ENCODE measurements at places on chromosomes 5 and 9.

DNA sequence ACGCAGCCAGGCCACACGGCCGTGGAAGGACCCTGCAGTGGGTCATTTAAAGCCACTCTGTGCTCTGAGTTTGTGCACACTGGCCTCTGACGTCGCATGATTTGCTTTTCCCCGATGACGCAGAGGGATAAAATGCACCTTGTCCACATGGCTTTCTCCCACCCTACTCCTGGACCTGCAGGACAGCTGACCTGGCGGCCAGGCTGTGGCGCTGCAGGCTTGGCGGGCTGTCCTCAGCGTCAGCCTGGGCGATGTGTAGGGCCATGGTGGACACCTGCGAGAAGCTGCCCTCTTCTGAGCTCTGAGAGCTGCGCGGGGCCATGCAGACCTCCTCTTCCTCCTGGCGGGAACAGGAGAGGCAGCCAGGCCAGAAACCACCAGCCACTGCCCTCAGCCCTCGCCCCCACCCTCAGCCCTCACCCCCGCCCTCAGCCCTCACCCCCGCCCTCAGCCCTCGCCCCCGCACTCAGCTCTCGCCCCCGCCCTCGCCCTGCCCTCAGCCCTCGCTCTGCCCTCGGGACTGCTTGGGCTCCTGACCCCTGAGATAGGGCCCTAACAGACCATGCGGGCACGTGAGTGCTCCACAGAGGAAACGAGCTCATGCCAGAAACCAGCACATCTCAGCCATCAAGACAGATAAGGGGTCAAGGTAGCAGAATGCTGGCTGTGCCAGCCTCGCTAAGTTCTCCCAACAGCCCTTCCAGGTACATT, 20.0 kb upstream of the SCGB3A1 start:
- no peak for DNase-seq

DNA sequence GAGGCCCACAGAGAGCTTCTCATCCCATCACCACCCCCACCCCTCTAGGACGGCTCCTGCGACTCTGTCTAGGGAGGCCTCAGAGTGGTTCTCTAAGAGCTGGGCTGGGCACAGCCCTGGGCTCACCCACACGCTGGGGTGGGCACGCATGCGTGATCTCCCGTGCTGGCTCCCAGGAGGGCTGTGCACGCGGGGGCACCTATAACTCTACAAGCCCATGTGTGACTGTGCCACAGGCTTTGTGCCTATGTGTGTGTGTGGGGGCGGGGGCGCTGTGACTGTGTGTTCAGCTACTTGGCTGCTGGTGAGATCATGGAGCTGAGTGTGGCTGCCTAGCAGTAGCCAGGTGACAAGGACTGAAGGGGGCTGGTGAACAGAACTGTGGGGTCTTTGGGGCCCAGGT, 32.2 kb downstream of the NDUFA8 start:
- no peak for DNase-seq

DNA sequence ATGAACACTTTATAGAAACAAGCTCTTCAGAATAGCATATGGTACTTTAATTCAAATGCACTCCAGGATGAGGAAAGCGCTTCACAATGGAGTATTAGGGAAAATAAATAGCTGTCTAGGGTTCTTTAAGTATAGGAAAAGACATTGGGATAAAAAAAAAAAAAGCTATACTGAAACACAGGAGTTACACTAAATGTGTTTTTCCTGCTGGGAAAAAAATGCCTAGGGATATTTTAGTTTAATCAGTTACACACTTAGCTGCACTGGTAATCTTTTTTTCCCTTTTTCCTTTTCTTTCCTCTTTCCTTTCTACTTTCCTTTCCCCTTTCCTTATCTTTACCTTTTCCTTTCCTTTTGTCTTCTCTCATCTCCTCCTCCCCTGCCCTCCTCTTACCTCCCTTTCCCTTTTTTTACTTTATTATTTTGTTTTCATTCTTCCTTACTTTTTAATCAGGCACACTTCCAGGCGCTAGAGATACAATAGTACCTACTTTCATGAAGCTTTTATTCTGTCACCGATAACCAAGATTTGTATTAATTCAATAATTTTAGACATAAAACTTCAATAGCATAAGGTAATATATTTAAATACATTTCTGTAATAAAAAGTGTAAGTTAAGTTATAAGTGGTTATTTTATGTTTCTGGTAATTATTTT, 758.7 kb downstream of the CDH18 start:
- DNase-seq: no peak

DNA sequence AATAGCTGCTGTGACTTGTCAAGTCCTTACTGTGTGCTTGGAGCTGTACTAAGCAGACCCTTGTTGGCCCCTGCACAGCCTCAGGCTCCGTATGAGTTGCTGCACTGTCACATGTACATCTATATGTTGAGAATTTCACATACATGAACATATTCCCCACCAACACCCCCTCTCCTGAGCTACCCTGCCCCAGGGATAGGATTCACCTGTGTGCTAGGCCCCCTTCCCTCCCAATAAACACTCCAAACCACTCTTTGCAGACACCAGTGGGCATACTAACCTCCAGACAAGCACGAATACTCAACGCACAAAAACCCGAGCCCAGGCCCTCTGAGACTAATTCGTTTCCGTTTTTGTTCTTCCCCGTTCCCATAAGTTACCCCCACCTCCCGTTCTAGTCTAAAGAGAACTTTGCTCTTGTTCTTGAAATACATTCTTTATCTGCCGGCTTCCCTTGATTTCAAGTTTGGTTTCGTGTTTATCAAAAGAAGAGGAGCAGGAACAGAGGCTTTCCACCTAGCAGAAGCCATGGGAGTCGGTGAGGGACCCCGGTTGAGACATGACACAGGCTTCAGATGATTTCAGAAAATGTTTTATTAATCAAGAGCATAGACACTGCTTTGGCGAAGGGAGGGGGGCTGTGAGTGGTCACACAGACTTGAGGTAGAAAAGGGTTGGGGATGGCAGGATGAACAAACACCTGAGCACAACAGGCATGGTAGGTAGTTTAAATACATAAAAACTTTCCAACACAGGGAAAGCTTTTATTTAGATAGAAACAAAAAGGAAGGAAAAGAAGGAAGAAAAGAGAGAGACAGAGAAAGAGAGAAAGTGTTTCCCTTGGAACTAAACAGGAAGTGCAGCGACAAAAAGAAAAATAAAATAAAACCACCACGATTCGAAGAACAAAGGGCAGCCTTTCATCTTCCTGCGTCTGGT, 3.4 kb downstream of the HAND1 start:
- DNase-seq: no peak

Measured in GM06990 (cell line).